ENCODE measurements at places on chromosomes 11 and 22.

GRCh38 chr11:104366321-104366734 lies 202.4 kb upstream of the PDGFD start:
- DNase-seq: no peak

DNA sequence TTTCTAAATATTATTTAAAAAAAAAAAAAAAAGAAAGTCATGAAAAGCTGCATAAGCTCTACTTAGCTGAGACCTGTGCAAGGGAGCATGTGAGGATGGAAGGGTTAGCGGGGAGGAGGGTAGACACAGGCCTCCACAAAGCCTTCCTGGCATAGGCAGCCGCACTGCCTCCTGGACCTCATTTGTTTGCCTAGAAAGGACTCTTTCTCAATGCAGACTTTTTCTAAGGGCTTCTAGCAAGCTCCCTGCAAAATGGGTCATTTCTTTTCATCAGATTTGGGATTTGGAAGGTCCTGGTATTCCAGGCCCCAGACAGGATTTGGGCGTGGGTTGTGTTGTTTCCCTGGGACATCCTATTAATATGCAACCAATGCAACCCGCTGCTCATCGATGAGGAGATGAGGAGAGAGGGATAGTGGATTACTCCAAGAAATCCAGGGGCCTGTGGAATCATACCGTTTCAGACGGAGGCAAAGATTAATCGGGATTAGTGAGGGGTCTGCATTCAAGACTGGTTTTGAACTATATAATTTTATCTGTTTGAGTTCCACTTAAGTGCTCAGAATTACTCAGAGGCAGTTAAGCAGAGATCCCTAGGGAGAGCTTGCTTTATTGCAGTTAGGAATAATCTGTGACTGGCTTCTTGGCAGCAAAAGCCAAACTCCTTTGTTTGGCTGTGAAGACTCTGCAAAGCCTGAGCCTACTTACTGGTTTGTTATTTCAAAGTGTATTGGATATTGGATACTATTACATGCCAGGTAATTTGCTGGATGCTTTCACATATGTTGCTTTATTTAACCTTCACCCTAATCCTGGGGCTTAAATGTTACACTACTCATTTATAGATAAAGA lies 106.9 kb upstream of the NAV2 start:
- DNase-seq: no peak

DNA sequence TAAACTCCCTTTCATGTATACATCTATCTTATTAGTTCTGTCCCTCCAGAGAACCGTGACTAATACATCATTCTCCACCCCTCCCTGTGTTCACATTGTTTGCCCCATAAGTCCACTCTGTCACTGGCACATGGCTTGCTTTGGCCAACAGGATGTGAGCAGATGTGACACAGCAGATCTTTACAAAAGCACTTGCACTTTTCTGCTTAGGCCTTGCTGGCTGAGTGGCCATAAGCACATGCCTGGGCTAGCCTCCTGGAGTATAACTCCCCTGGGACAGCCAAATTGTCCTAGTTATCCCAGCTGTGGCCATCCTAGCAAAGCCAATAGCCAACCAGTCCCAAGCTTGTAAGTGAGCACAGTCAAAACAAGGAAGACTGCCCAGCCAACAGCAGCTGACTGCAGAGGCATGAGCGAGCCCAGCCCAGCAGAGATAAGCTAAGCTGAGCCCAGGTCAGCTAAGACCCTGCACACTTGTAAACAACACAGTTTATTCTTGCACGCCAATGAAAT lies 9.7 kb upstream of the RCN1 start:
- no peak for DNase-seq

- DNase-seq: no peak
Observed at GRCh38 chr11:2271077-2271326, 614 bp upstream of the ASCL2 start.

DNA sequence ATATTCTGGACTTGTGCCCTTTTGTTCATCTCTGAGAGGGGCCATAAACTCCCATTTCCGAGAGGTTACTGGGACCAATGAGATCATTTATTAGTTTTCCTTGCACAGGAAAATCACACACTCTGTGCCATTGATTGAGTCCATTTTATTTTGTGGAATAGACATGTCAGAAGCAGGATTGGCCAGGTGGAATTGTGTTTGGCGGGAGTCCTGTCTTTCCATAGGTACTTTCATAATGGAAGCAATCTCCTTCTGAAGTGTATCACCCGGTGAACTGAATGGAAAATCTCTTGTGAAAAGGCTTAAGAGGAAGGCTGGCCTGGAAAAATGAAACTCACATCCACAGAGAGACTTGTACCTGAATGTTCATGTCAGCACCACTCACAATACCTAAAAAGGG lies 63.0 kb upstream of the PARVG start:
- DNase-seq: no peak

DNA sequence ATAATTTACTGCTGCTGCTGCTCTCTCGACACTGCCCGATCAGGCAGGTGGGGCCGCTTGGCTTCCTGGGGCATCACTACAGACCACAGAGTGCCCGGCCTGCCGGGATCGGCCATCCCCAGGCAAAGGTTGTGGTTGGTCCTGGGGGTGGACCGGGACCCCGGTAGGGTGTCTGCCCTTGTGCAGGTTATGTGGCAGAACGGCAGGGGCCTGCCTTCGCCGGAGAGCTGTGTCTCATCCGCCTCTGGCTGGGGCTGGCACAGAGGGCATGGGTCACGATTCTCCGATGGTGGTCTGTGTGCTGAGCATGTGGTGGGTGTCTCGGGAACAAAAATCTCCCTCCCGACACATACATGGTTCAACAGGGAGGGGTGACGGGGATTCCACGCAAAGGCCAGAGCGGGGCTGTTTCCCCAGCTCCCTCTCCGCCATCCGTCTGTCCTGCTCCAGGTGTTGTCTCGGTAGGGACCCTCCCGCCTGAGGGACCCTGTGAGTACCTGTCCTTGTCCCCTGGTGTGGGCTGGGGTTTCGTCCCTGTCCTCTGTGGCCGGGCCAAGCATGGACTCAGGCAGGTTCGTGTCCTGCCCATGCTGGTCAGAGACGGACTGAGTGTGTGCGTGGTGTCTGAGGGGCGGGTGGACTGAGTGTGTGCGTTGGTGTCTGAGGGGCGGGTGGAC lies 7.8 kb downstream of the GRAMD4 start:
- DNase-seq: no peak

DNA sequence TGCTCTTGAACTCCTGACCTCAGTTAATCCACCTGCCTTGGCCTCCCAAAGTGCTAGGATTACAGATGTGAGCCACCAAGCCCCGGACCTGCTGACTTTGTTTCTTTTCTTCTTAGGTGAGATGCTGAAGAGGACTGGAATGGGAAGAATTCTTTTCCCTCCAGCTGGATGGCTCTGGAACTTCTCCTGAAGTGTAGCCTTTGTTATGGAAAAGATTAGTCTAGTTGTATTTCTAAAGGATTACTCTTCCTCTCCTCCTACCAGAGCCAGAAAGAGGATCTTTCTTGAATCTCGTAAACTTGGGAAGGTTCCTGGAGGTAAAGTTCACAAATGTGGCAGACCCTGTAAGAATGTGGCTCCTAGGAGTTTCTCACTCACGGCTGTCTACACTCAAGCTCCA lies 95.4 kb upstream of the LARGE1 start:
- no peak for DNase-seq

DNA sequence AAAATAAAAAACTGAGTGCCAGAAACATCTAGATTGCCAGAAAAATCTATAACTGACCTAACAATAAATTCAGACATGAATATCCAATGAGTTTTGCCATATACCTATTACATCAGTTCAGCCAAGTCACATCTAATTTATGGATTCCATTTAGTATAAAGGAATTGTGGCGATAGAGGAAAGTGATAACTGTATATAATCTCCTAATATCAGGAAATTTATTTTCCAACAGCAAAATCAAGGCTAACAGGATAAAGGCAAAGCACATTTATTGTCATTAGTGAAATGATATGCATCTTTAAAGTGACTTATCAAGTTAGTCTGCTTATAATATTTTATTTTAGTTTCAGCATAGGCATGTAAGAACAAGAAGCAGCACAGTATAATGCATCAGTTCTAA lies 298.2 kb upstream of the PITPNB start:
- DNase-seq: no peak

All from AG04450 (cell line).